ENCODE measurements at places on chromosomes 7 and 10.

GRCh38 chr7:97748482-97748881 is 16.6 kb downstream of the TAC1 start:
- no peak for DNase-seq

- no peak for DNase-seq
These were observed 699 bp downstream of the GHITM start for GRCh38 chr10:84140036-84140379.

DNA sequence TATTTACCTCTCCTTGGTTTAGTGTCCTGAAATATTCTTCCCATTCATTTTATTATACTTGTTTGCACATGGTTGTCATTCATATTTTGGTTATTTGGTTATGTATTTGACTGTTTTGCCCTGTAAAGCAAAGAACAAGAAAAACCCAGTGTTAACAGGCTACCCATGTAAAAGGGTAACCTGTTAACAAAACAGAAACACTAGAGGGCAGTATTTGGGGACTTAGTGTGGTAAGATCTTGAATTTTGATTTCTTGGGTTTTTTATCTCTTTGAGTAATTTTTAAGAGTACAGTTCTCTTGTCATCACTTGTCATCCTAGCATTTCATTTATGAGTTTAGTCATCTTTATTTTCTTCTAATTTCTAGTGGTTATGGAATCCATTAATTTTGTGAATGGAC is 51.3 kb downstream of the POLL start:
- DNase-seq = no peak

GRCh38 chr10:132563485-132564248 is 26.1 kb downstream of the INPP5A start:
- DNase-seq = no peak

DNA sequence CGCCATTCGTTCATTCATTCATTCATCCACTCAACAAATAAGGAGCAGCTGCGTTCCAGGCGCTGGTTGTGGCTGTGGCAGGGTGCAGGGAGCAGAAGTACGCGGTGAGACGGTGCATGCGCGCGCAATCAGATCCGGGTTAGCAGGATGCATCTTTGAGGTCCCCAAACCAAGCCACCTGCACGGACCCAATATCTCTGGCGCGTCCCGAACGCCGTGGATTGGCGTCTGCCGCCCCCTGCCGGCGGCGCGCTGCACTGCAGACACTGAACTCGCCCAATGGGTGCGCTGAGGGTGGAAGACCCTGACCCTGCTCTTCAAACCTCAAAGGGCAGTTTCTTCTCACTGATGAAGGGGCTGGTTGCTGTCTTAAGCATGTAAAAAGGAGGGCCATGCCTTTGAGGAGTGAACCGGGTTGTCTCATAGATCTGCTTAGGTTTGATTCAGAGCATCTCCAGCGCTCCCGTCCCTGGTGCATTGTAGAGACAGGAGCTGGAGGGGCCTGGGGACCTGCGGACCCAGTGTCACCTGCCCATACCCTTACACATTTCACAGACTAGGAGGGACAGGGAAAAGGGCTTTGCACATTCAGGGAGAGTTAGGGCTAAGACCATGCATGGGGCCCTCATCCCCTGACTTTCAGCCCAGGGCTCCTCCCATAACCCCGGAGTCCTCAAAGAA is 102.5 kb downstream of the RAMP3 start:
- no peak for DNase-seq

DNA sequence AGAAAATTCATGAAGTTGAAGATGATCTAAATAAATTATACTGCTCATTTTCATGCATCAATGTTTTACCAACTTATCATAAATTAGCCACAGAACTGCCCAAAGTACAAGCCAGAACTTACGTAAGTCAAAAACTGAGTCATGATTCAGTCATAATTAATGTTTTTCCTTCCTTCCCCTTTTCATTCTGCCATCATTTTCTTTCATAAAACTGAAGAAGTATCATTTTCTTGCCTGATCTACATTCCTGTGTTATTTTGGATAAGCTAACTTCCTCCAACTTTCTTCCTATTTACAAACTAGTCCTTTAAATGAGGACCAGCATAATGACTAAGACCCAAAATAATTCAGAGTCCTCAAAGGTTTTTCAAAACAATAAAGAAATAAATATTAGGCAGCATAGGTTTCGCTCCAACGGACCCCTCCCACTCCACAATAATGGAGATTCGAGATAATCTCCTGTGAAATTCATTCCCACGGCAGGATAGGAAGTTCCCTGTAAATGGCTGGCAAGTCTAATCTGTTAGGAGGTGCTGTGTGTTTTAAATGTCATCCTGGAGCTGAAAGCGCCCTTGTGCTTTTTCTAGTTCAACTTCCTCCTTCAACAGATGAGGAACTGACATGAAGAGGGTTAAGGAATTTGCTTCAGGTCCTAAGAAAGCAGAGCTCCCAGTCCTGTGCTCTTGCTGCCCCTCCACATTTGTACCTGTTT is 218.9 kb downstream of the DOCK4 start:
- DNase-seq = no peak

- peak; percentile 34 for DNase-seq
These were observed 617.6 kb downstream of the INHBA start for GRCh38 chr7:41085244-41085643.

DNA sequence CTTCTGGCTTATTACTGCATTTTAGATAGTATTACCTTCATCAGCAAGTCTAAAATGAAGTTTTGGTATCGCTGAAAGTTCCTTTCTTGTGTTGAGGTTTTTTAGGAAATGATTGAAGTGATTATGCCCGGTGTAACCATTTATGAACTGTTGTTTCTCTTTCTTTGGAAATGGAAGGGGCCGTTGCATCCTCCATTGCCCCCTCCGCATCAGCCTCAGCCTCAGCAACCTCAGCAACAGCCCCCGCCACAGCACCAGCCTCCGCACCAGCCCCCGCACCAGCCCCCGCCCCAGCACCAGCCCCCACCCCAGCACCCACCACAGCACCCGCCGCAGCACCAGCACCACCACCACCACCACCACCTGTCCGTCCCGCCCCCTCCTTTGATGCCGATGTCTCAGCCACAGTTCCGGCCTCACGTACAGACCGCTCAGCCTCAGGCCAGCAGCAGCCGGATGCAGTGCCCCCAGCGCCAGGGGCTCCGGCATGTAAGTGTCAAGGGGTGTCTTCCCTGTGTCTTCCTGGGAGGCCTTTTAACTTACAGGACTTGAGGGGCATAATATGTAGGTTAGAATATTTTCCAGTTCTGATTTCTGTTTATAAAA is 72.6 kb downstream of the SHH start:
- DNase-seq = no peak

- no peak for DNase-seq
These were observed 588.1 kb upstream of the SEMA3D start for GRCh38 chr7:85774986-85775385.

- DNase-seq = no peak
These were observed 69.9 kb upstream of the NXPH1 start for GRCh38 chr7:8363407-8364015.

DNA sequence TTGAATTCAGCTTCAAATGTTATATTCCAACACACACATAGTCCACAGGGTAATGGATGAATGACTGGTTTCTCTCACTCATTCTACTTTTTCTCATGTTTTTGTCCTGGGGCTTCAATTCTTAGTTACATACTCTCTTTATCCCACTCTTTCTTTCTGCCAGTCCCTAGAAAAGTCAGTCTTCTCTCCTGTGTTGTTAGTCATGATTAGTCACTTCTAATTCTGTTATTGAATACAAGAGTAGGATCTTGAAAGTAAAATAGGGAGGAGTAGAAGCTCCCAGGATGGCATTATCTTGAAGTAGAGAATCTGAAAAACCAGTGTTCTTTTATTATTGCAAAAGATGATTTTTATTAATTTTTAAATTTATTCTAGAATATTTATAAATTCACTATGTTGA is 45.5 kb upstream of the CALCR start:
- no peak for DNase-seq

DNA sequence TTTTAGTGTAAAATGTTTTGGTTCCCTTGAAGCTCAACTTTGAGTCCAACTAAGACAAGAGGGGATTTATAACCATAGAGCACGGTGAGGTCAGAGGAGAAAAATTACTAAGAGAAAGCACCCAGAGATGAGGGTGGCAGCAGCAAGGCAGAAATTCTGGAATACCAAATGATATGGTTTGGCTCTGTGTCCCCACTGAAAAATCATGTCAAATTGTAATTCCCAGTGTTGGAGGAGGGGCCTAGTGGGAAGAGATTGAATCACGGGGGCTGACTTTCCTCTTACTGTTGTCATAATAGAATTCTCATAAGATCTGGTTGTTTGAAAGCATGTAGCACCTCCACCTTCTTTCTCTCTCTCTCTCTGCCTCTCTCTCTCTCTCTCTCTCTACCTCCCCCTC is 19.4 kb upstream of the AKR1C1 start:
- no peak for DNase-seq

DNA sequence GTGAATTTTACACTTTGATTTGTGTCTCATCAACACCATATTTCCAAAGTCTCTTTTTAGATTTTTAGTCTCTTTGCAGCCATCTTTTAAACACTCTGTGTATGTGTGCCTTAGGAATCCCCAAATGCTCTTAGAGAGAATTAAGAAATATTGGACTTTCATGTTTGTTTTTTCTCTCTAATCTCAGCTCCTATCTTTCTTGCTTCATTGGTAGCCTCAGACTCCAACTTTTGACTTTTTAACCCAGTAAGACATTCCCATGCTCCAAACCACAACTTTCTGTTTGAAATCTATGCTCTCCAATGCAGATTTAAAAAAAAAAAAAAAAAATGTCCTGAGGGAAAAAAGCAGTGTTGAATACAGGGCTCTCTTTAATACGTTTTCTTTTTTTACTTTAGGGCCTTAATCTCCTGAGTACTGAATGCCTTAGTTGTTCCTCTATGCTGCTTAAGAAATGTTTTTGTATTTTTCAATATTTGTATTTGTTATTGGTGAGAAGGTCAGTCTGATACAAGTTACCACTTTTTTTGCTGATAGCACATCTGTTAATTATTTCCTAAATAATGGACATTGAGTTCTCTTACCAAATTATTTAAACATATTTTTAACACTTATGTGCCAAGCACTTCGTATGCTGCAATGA is 489.9 kb downstream of the NXPH1 start:
- no peak for DNase-seq

- no peak for DNase-seq
These were observed 171.8 kb upstream of the AHR start for GRCh38 chr7:17126413-17127268.

DNA sequence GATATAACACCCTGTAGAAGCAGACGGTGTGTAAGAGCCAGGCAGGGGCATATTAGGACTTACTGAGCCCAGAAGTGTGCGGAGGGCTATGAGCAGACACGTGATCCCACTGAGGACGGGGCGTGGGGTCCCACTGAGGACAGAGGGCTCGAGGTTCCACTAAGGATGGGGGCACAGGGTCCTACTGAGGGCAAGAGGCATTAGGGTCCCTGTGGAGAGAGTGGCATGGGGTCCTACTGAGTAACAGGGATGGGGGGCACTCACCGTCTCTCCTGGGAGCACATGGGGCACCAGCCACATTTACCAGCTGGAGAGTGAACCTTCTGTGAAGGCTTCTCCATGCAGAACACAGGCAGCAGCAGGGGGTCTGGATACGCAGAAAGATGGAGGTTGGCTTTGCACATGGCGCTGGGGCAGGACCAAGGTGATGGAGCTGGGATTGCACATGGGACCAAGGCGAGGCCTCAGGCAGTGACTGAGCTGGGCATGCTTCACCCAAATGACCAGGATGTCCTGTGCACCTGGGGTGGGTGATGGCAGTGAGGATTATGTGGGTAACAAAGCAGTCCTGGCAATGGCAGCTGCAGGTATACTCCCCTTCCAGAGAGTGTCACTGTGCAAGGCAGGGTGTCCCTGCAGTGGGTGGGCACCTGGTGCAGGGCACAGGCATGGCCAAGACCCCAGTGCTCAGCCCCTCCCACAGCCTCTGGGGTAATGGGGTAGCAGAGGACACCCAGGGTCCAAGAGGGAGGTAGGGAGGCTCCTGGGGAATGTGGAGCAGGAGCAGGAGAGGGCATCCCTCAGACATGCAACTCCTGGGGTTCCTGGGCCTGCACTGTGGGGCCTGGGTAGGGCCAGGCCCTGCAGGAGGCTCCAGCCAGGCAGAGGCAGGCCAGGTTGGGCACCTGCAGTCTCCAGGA is 278.1 kb downstream of the TCERG1L start:
- DNase-seq = no peak

DNA sequence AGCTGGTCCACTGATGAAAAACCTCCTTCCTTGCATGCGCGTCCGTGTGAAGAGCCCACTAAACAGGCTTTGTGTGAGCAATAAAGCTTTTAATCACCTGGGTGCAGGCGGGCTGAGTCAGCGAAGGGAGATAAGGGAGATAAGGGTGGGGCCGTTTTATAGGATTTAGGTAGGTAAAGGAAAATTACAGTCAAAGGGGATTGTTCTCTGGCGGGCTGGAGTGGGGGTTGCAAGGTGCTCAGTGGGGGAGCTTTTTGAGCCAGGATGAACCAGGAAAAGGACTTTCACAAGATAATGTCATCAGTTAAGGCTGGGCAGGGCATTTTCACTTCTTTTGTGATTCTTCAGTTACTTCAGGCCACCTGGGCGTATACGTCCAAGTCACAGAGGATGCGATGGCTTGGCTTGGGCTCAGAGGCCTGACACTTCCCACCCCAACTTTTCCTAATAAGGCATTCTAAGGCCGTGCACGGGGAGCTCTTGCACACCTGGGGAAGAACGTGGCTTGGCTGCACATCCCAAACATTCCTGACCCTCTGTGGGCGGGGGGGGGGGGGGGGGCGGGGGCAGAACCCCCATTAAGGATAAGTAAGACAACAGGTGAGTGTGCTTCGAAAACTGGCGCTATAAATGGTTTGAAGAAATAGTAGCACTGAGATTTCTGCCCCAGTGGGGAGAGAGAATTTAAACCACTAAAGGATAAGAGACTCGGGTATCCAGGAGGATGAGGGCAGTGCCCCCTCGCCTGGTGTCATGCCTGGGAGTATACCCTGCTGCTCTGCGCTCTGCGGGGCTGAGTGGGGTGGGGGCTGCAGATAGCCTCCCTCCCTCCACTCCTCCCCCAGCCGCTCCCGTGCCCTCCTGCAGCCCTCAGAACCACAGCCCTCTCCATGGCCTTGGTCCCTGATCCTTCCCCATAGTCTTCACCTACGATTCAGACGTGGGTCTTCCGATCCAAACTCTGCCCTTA is 217.6 kb downstream of the MLLT10 start:
- DNase-seq = no peak

GRCh38 chr7:6653071-6654003 is 16.2 kb downstream of the ZNF316 start:
- DNase-seq = no peak

DNA sequence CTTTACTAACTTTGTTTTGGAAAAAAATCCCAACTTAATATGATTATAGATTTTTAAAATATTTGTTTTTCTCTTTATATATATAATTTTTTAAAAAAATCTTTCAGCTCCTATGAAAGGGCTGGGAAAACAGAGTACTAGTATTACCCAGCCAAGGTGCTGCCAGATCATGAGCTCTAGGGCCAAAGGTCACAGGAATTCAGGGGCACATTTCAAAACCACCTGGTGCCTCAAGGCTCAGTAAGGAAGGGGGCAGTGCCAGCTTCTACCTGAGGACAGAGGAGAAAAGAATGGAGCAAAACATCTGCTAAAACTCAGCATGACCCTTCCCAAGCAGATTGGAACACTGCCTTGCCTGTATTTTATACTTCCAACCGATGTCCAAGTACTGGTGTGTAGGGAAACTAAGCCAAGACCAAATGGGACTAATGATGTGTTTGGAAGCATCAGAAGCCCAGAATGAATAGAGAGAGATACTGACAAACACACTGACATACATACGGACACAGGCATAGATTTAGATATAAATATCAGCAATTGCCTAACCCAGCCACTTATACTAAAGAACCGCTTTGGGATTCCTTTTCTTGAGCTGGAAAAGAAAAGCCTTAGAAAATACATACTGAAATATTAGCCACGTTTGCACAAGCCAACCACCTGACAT is 667.3 kb downstream of the PARD3 start:
- no peak for DNase-seq

GRCh38 chr10:110431659-110432058 is 66.0 kb upstream of the DUSP5 start:
- no peak for DNase-seq
